ENCODE measurements at places on chromosomes 1 and 21.

DNA sequence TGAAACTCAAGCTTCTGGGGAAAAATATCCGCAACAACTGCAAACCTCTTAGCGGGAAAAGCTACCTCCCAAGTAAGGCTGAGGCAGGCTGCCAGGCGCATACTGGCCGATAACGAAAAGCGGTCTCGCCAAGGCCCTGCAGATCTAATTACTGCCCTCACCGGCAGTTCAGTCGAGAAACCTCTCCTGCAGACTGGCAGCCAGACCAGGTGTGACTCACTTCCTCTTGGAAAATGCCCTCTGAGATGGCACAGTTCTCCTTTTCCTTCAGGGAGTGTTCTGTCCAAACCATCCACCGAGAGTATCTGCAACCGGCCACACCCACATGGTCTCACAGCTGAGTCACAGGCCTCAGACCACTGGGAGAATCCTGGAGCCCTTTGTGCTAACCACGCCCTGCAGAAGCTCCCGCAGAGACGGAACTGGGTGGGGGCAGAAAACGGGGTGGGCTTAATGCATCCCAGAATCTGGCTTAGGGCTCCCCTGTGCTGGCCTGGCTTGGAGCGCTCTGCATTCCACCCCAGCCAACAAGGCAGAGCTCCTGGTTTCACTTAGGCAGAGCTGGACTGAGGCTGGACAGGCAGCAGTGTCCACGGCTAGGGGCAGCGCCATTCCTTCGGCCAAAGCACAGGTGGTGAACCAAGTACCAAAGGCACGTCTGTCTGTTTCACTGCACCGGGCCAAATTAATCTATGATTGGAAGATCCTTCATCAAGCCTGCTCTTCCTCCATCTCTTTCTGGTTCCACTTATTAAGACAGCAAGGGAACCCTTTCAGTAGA, 1.2 kb downstream of the S100A10 start:
- peak; percentile 100 for DNase-seq

DNA sequence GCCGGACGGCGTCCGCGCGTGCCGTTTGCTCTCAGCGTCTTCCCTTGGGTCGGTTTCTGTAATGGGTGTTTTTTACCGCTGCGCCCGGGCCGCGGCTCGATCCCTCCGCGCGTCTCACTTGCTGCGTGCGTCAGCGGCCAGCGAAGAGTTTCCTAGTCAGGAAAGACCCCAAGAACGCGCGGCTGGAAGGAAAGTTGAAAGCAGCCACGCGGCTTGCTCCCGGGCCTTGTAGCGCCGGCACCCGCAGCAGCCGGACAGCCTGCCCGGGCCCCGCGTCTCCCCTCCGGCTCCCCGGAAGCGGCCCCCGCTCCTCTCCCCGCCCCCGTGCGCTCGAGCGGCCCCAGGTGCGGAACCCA, 159.8 kb downstream of the RUNX1 start:
- peak; percentile 69 for DNase-seq

DNA sequence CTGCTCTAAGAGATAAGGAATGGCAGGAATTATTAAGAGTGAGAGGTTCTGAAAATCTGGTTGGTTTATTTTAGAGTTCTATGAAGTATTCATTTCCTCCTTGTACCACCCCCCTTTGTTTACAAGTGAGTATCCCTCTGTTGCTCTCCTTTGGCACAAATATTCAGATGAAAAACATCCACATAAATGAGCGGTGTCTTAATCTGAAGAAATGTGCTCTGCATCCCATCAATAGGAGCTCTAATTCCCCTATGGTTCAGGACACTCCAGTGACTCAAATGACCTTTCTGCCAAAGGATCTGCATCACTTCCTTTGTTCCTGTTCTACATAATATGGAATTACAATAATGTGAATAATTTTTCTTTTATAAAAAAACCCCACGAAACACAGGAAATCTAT, 16.6 kb downstream of the DDAH1 start:
- DNase-seq: peak; percentile 36

- no peak for DNase-seq
Measured at GRCh38 chr1:65554829-65555228, 134.4 kb downstream of the LEPR start.

- no peak for DNase-seq
Measured at GRCh38 chr1:98698625-98699024, 37.1 kb downstream of the SNX7 start.

- DNase-seq: peak; percentile 41
Measured at GRCh38 chr1:155173478-155174323, at the start of gene TRIM46. TRIM46 (plus strand) TSS chr1:155173849; CDS start chr1:155173967, 118 bp downstream.

DNA sequence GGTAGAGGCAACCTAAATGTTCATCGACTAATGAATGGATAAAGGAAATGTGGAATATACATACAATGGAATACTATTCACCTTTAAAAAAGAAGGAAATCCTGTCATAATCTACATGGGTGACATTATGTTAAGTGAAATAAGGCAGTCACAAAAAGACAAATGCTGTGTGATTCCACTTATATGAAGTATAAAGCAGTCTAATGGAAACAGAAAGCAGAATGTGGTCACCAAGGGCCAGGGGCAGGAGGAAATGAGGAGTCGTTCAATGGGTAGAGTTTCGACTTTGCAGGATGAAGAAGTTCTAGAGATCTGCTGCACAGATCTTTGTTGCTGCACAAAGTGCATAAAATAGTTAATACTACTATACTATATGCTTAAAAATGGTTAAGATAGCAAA, 7.8 kb downstream of the DIPK1A start:
- DNase-seq: no peak

DNA sequence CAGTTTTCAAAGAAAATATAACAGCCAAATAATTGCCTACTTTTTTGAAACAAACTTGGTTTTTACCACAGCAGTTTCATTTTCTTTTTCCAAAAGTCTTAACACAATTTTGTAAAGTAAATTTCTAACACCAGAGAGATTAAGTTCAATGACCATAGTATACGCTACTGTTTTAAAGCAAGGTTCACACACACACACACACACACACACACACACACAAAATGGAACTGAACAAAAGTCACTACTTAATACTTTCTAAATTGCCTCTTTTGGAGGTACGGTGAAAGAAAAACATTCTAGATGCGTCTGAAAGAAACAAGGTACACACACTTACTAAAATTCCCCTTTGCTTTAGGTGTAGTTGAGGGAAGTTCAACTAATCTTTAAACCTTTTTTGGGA, 30.1 kb downstream of the C21orf91 start:
- DNase-seq: no peak

GRCh38 chr21:38834725-38835124, 29.0 kb downstream of the ETS2 start:
- no peak for DNase-seq

DNA sequence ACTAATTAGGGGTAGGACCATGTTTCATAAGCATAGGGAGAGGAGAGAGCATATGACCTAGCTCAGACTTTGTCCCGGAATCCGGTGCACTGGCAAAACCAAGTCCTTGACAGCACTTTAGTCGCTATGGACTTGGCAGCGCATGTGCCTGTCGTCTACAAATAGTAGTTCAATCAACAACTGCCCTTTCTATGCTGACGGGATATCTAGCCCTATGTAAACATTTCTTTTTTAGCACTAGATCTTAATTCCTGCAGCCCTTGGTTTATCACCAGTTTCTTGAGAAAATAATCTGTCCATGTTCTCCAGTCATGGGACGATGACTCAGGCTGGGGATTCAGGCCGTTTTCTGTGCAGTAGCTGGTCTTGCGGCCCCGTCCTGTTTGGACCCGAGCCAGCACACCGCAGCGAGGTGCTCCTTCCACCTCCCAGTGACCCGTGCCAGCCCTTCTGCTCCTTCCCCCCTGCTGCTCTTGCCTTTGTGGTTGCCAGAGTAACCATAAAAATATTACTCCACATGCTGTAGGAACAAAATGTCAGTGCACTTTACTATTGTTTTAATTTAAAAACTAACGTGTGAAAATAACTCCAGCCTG, 8.6 kb upstream of the MT1HL1 start:
- peak; percentile 90 for DNase-seq

GRCh38 chr1:169236143-169236542, 129.7 kb downstream of the ATP1B1 start:
- no peak for DNase-seq

- no peak for DNase-seq
Measured at GRCh38 chr1:88284666-88285366, 399.3 kb upstream of the PKN2 start.

- no peak for DNase-seq
Measured at GRCh38 chr1:157407917-157408525, 144.3 kb downstream of the FCRL5 start.

GRCh38 chr1:163610486-163610885, 288.7 kb downstream of the NUF2 start:
- DNase-seq: no peak

DNA sequence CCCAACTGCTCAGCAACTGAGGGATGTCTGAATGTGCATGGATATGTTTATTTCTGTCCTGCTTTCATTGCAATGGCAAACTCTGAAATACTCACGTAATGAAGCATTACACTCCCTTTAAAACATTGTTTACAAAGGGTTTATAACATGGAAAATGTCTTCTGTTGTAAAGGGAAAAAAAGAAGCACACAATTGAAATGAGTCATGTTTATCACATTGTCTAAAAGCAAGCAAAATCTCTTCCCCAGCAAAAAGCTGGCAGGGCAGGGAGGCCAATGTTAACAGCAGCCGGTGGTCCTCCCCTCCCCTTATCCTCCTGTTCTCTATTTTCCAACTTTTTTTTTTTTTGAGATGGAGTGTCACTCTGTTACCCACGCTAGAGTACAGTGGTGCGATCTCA, 3.9 kb upstream of the EFNA1 start:
- DNase-seq: no peak

- DNase-seq: no peak
Measured at GRCh38 chr1:6294890-6295556, 34.1 kb upstream of the GPR153 start.

DNA sequence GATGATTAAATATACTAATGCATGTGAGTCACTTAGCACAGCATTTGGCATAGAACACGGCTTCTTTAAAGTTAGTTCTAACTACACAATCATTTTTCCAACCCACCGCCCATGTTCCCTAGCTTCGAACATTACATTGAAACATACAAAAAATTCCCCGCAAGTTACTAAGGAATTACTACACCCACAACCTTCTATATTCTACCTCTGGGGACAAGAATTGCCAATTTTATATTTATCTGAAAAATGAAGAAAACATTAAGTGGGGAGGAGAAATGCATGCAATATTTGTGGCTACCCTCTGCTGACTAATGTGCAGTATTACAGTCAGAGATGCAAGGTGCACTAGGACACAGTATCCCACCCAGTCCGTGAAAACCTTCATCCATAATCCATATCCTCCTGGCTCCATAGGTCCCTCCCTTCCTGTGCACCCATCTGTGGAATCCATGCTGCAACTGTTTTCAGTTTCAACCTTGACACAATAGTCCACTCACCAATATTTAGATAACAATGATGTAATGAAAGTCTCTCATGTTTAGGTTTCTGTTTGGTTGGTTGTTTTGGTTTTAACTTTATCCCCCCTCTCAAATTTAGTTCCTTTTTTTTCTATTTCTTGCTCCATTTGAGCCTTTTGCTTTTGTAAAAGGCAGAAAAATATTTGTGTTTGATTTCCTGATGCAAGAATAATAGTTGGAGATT, 31.6 kb downstream of the RGS5 start:
- DNase-seq: peak; percentile 11

GRCh38 chr1:154862907-154863306, 7.2 kb downstream of the KCNN3 start:
- no peak for DNase-seq

DNA sequence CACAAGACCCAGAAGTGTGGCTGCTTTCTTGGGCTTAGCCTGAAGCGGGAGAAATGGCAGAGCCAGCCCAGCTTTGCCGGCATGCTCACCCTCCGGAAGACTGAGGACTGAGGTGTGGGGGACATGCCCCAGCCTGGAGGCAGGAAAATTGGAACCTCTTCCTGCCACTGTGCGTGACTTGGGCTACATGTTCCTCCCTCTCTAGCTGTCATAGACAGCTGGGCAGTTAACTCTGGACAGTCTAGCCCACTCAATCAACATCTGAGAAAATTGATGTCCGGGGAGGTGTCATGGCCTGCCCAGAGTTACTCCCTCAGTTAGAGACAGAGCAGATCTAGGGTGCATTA, 59.7 kb downstream of the UBE2T start:
- DNase-seq: no peak

GRCh38 chr1:247825362-247825761, 1.4 kb upstream of the OR14A16 start:
- no peak for DNase-seq

DNA sequence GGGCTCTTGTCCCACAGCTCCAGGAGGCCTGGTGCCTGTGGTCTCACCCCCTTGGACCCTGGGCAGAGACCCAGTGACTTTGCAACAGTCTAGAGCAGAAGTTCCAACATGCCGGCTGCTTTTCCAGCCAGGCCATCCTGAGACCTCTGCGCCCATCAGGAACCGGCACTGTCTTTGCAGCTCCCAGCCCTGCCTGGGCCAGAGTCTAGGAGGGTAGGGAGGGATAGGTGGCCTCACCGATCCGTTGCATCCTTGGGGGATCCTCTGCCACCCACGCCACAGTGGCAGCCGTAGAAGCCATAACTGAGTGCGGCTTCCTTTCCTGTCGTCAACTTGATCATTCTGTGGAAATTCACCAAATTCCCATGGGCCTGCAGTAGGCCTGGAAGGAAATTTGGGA, 1.3 kb downstream of the PLA2G2A start:
- DNase-seq: no peak

GRCh38 chr1:11484321-11484655, 5.3 kb downstream of the DISP3 start:
- peak; percentile 28 for DNase-seq

DNA sequence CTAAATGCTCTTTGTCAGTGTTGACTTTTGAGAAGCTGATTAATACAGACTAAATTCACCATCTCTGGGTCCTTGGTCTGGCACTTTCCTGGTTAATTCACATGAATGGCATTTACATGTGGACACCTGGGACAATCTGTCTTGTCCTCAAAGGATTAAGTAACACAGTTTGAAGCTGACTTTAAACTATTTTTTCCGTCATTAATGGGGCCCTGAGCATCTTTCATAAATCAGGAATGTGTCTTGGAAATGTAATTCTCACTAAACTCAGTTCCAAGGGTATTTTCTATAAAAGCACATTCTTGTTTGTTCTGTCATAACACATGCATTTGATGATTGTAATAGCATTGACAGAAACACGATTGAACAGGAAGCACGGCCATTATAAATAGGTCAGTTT, 26.7 kb upstream of the NBL1 start:
- no peak for DNase-seq

- no peak for DNase-seq
Measured at GRCh38 chr1:215987092-215987875, 420.2 kb downstream of the KCTD3 start.

DNA sequence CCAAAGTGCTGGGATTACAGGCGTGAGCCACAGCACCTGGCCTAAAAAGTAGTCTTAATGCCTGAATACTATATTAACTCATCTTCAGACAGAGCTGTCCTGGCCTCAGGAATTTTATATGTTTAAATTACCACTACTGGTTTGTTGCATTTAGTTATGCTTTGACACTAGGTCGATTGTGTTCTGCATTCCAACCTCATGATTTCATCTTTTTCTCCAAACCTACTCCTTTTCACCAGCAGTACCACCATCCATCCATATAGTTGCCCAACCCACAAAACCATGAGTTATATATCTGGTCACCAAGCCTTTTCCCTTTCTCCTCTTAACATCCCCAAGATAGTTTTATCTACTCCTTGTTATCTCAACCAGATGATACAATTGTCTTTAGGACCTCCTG, 22.6 kb downstream of the FMO5 start:
- no peak for DNase-seq

Measured in MG63 (cell line).